ENCODE measurements at places on chromosomes 2 and 18. TPM values are rescaled to one million over a fixed set of nuclear protein-coding genes. Genes with fewer than 3 reads are reported as not detected.
A peak's percentile ranks its signal among the peaks of the same experiment; 100 is the strongest.

DNA sequence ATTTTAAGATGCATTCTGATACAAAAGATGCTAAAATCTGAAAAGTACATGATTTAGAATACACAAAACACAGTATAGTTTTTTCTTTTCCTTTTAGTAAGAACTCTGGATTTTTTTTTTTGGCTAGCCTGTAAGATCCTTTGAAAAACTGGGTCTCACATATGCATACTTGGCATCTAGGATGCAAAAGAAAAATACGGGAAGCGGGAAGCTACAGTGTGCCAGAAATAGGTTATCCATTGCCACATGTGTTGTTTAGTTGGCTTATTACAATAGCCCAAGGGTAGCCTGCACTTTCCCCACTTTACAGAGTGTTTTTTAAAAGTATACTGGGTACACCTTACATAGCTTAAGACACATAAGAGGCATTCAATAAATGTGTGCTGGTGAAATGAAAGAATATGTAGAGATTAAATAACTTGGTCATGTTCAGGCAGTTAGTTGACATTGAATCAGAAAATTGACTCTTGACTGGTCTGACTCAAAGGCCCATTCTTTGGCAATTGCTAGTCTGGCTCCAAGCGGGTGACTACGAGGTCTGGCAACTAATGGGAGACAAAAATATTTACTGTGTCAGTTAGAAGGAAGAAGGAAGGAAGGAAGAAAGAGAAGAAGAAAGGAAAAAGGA, 286.8 kb upstream of the TRIB2 start:
- H3K4me3 ChIP-seq, result no peak overlapping the region
- H3K36me3 ChIP-seq, result peaks cover 2% of the 10 kb centered on the region
- peaks cover 2% of the 10 kb centered on the region for H3K27me3 ChIP-seq

DNA sequence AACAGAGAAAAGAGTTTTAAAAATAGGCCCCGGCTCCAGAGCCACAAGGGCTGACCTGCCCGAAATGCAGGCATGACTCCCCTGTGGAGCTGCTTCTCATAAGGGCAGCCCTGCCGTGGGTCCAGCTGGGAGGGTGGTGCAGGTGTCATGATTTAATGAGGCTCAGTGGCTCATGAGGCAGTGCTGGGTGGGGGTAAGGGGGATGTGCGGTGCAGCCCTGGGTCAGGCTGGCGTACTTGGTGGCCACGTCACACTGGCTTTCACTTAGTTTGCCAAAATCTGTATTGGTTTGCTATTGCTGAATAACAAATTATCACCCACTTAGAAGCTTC, 33.6 kb downstream of the HJURP start:
- H3K4me1 ChIP-seq, result peaks cover 3% of the 10 kb centered on the region
- no peak for DNase-seq
- H3K4me3 ChIP-seq, result no peak overlapping the region
- H3K27ac ChIP-seq, result no peak overlapping the region
- no peaks in the 10 kb centered on the region for H3K36me3 ChIP-seq

The CROCC2 gene
- not detected for total RNA-seq

DNA sequence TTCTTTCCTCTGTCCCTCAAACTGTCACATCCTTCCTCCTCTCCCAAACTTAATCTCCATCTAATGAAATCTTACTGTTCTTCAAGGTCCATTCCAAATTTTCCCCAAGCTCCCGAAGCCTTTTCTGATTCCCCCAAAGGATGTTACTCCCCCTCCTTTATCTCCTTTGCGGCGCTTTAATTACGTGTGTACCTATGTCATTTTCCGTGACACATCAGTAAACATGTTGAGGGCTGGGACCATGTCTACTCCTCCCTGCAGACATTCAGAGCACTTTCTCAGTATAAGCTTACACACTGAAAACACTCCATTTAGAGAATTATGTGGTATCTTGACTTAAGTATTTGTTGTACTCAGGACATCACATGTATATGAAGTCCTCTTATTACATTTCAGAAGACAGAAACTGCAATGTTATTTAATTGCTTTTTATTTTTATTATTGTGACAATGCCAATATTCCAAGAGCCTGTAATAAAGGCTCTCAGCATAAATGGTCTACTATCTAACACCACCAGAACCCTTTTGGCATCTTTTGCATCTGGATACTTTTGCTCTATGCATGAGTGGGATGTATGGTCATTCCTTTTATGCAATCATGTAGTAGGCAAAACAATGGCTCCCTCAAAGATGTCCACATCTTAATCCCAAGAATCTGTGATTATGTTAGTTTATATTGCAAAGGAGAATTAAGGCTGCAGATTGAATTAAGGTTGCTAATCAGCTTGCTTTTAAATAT, 1.8 kb downstream of the NMI start:
- H3K27me3 ChIP-seq, result no peaks in the 10 kb centered on the region
- no peak for DNase-seq
- H3K4me1 ChIP-seq, result peaks cover 49% of the 10 kb centered on the region

- H3K4me1 ChIP-seq, result peaks cover 2% of the 10 kb centered on the region
- no peak overlapping the region for H3K4me3 ChIP-seq
- DNase-seq, result no peak
Observed at GRCh38 chr2:231174211-231174651, 24.2 kb upstream of the ARMC9 start.

GRCh38 chr2:88738271-88738670, 46.8 kb downstream of the RPIA start:
- H3K36me3 ChIP-seq, result peaks cover 30% of the 10 kb centered on the region
- peaks cover 3% of the 10 kb centered on the region for H3K4me1 ChIP-seq
- no peak for DNase-seq
- H3K27ac ChIP-seq, result no peak overlapping the region
- H3K4me3 ChIP-seq, result no peak overlapping the region

DNA sequence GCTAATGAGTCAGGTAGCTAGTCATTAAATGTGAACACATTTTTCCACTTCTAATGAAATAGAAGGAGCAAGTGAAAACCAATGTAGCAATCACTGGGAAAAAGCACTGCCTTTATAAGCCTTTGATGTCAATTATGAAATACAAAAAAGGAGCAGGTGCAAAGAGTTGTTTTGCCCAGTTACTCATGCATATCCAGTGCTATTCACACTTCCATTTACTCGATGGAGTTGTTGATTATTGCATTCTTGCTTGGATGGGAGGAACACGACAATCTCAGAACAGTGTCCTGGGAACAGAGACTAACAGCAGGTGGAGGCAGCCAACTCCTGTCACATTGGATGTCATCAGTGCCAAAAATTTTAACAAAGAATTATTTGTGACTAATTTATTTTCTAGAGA, 372.5 kb downstream of the CBLN2 start:
- no peaks in the 10 kb centered on the region for H3K27me3 ChIP-seq
- H3K4me1 ChIP-seq, result no peaks in the 10 kb centered on the region
- no peaks in the 10 kb centered on the region for H3K36me3 ChIP-seq
- DNase-seq, result no peak
- no peak overlapping the region for H3K4me3 ChIP-seq
- H3K27ac ChIP-seq, result no peak overlapping the region

The EVA1A gene
- total RNA-seq, result not detected

- no peaks in the 10 kb centered on the region for H3K4me1 ChIP-seq
- no peak overlapping the region for H3K4me3 ChIP-seq
- H3K27me3 ChIP-seq, result no peaks in the 10 kb centered on the region
- no peak for DNase-seq
Observed at GRCh38 chr18:68608851-68609490, 105.9 kb downstream of the TMX3 start.

The FAM124B gene
- 0.21 TPM for total RNA-seq

- H3K27ac ChIP-seq, result no peak overlapping the region
- DNase-seq, result no peak
- H3K36me3 ChIP-seq, result no peaks in the 10 kb centered on the region
- peaks cover 19% of the 10 kb centered on the region for H3K4me1 ChIP-seq
- no peak overlapping the region for H3K4me3 ChIP-seq
Observed at GRCh38 chr2:42804891-42805290, 12.5 kb upstream of the HAAO start.

The FOXI3 gene
- not detected for total RNA-seq

The RTKN gene
- total RNA-seq, result 0.37 TPM

GRCh38 chr18:73214970-73215369, 347.2 kb upstream of the NETO1 start:
- H3K4me1 ChIP-seq, result no peaks in the 10 kb centered on the region
- H3K4me3 ChIP-seq, result no peak overlapping the region
- H3K27ac ChIP-seq, result no peak overlapping the region

GRCh38 chr2:159998961-159999360, 63.5 kb downstream of the PLA2R1 start:
- H3K36me3 ChIP-seq, result no peaks in the 10 kb centered on the region
- no peak overlapping the region for H3K4me3 ChIP-seq
- H3K4me1 ChIP-seq, result no peaks in the 10 kb centered on the region
- no peak for DNase-seq
- H3K27me3 ChIP-seq, result peaks cover 14% of the 10 kb centered on the region

DNA sequence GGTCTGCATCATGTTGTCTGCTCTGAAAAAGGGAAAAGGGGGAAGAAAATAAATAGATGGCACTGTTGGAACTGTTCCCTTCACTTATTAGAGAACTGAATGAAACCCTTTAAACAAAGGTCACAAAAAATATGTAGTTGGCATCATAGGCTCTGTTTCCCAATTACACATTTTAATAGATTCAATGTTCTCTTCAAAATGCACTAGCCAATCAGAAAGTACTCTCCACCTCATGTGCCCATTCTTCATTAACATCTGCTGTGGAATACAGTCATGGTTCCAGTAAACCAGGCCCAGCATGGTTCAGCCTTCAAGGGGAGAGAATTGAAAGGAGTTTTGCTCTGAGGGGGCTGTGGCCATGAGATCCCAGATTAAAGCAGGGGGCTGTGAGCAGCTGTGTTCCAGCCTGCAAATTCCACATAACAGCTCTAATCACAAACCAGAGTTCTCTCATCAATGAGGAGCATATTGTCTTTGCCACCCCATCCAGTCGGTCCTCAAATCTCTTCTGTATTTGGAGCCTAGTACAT, 165.9 kb upstream of the CREB1 start:
- no peaks in the 10 kb centered on the region for H3K36me3 ChIP-seq
- peaks cover 6% of the 10 kb centered on the region for H3K27me3 ChIP-seq
- H3K4me1 ChIP-seq, result no peaks in the 10 kb centered on the region
- no peak overlapping the region for H3K27ac ChIP-seq
- no peak overlapping the region for H3K4me3 ChIP-seq
- DNase-seq, result no peak

DNA sequence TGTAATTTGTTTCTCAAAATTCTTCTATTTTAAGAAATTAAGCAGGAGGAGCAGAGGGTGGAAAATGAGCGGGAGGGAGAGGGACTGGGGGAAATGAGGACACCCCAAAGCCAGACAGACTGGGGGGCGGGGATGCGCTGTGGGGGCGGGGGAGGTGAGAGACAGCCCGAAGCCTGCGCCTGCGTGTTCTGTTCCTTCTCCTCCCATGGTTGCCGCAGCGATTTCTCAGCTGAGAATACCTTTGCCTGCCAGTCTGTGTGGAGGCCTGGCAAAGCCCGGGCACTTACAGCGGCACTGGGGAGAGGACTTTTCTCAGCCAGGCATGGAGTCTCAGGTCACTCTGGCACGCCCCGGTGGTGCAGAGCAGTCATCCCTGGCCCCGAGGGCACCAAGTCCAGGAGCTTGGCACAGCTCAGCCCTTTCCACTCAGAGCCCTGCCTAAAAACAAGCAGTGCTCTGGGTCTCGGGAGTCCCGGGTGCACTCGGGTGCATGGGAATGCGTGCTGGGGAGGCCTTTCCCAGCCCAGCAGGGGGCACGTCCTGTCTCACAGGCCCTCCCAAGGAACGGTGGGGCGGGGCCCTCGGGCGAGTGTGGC, 289.3 kb upstream of the HS6ST1 start:
- H3K4me1 ChIP-seq, result no peaks in the 10 kb centered on the region
- no peak overlapping the region for H3K4me3 ChIP-seq
- no peaks in the 10 kb centered on the region for H3K36me3 ChIP-seq
- H3K27me3 ChIP-seq, result no peaks in the 10 kb centered on the region

The RGPD4 gene
- not detected for total RNA-seq

The OXER1 gene
- total RNA-seq, result not detected

DNA sequence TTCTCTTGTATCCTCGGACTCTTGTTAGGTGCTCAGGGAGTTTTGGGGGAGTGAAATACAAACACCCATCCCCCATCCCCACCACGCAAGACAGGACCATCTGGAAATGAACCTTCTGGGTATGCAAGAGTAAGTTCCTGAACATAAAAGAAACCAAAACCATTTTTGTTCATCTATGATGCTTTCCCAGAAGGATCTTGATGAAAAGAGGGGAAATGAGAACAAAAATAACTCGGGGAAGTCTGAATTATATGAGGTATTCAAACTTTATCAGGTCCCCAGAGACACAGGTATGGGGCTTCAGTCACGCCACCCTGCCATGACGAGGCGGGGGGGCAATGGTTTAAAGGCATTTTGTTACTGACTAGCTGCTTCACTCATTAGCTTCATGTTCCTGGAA, 68.6 kb upstream of the DNMT3A start:
- H3K4me3 ChIP-seq, result no peak overlapping the region
- no peaks in the 10 kb centered on the region for H3K27me3 ChIP-seq
- H3K36me3 ChIP-seq, result peaks cover 4% of the 10 kb centered on the region
- H3K27ac ChIP-seq, result no peak overlapping the region

DNA sequence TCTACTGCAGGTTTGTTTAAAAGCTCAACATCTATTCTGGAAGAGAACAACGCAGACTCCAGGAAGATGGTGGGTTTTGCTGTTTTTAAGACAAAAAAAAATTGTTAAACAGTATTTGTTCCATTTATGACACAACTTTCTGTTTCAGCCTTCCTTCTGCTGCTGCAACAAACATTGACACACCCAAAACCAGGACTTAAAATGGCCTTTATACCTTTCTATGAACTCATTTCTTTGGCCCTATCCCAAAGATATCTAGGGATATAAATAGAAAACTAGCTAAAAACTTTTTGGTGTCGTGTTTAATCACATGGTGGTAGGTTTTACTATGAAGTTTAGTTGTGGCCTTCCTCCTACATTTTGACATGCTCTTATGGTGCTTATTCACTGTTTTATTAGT, 964 bp upstream of the GALNT3 start:
- peak overlapping the region; percentile 95 for H3K27ac ChIP-seq
- peaks cover 43% of the 10 kb centered on the region for H3K4me1 ChIP-seq
- peaks cover 23% of the 10 kb centered on the region for H3K27me3 ChIP-seq
- H3K36me3 ChIP-seq, result peaks cover 8% of the 10 kb centered on the region

GRCh38 chr2:36780231-36780839, 83.8 kb downstream of the VIT start:
- peaks cover 3% of the 10 kb centered on the region for H3K4me1 ChIP-seq
- no peak for DNase-seq
- no peak overlapping the region for H3K27ac ChIP-seq
- H3K4me3 ChIP-seq, result no peak overlapping the region
- H3K27me3 ChIP-seq, result peaks cover 19% of the 10 kb centered on the region

- DNase-seq, result no peak
- H3K4me1 ChIP-seq, result no peaks in the 10 kb centered on the region
- no peak overlapping the region for H3K27ac ChIP-seq
- no peaks in the 10 kb centered on the region for H3K36me3 ChIP-seq
Observed at GRCh38 chr2:220090050-220090449, 462.6 kb downstream of the SLC4A3 start.

Measured in activated CD8-positive, alpha-beta T cell treated with anti-CD3 and anti-CD28 coated beads, Interleukin-2, amount 10 ng/mL, durations not matched to agents 7 days and 5 days (primary cell).